ENCODE measurements at places on chromosomes 6 and 20.

GRCh38 chr6:34151321-34152041, 5.6 kb upstream of the GRM4 start:
- no peak for DNase-seq

- no peak for DNase-seq
Observed at GRCh38 chr20:37498066-37498665, 22.9 kb upstream of the NNAT start.

DNA sequence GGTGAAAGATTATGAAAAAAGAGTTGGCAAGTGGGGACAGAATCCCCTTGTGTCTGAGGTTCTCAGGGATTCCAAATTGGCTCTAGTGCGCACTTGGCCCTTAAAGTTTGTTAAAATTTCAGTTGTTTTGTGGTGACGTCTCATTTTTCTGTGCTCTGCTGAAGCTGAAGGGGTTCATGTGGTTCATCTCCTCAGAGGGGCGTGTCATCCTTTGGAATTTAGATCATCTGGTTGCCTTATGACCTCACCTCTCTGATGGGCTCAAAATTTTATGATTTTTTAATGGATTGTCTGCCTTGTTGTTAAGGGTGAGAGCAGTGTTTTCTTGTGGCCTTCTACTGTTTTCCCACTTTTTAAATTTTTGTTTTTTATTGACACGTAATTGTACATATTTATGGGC, 20.3 kb downstream of the CYB5R4 start:
- peak; percentile 37 for DNase-seq

- no peak for DNase-seq
Observed at GRCh38 chr6:90151576-90152422, 144.8 kb downstream of the BACH2 start.

GRCh38 chr6:138689849-138690248, 83.7 kb upstream of the CCDC28A start:
- DNase-seq = peak; percentile 30

- DNase-seq = no peak
Observed at GRCh38 chr6:144417681-144418080, 132.5 kb downstream of the UTRN start.

DNA sequence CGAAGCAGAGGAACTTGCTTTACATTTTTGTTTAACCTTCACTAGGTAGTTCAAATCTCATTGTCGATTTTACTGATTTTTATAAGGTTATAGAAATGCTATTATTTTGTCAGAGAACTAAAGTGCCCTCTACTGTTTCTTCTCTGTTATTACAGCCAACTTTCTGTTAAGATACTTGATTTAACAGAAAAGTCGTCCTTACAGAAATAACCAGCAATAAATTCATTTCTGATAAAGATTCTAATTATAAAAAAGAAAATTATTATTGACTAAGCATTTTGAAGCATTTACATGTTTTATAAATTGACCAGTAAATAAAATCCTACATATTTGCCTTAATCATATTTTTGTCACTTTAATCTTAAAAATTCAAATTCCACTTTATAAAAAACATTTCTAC, 60.8 kb downstream of the OGFRL1 start:
- peak; percentile 57 for DNase-seq

- DNase-seq = peak; percentile 70
Observed at GRCh38 chr20:17614176-17614811, 44.4 kb downstream of the DSTN start.

DNA sequence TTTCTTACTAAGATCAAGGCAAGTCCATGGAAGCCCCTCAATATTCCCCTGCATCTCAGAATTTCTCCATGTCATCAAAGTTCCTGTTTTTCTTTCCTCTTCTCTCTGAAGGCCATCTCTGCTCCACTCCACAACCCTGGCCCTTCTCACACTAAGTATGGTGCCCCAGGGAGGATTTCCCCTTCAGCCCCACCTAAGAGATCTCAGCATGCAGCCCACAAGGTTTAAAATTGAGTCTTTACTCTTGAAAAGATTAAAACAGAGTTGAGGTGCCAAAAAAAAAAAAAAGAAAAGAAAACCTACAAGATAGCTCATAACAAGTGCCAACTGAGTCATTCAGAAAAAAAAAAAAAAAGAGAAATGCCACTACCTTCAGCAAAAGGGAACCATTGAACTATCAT, 36.5 kb upstream of the TNFAIP3 start:
- DNase-seq = no peak

DNA sequence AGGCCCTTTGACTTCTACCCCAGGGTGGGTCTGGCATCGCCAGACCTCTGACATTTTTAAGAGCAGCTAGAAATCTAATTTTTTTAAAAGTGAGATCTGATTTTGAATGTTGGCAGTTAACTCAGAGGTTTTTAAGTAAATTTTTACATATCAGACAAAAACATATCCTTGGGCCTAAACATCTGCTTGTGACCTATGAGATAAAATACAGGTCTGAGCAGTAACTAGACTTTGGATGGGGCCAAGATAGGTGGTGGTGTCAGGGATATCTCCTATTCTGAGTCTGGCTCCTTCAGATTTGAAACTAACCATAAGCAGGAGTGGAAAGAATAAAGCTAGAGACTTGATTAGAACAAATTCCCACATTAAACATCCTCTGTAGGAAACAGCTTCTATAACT, 17.6 kb downstream of the RALY start:
- DNase-seq = no peak

- no peak for DNase-seq
Observed at GRCh38 chr6:79066330-79066729, 11.7 kb downstream of the PHIP start.

DNA sequence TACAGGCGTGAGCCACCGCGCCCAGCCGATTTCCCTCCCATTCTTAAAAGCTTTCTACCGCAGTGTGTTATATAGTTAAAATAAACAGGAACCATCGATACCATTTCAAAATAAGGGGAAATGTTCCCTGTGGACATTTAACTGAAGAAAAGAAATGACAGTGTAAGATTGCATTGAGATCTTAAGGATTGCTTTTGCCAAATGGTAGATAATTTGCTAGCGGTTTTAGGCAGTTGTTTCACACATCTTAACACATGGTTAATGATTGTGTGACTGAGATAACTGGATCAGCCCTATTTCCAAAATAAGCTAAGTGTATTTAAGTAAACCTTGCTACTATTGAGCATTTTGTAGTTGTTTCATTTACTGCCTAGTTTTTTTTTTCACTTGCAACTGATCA, 15.6 kb downstream of the STX16 start:
- no peak for DNase-seq

- DNase-seq = peak; percentile 71
Observed at GRCh38 chr6:35449287-35449881, 2.8 kb upstream of the FANCE start.

DNA sequence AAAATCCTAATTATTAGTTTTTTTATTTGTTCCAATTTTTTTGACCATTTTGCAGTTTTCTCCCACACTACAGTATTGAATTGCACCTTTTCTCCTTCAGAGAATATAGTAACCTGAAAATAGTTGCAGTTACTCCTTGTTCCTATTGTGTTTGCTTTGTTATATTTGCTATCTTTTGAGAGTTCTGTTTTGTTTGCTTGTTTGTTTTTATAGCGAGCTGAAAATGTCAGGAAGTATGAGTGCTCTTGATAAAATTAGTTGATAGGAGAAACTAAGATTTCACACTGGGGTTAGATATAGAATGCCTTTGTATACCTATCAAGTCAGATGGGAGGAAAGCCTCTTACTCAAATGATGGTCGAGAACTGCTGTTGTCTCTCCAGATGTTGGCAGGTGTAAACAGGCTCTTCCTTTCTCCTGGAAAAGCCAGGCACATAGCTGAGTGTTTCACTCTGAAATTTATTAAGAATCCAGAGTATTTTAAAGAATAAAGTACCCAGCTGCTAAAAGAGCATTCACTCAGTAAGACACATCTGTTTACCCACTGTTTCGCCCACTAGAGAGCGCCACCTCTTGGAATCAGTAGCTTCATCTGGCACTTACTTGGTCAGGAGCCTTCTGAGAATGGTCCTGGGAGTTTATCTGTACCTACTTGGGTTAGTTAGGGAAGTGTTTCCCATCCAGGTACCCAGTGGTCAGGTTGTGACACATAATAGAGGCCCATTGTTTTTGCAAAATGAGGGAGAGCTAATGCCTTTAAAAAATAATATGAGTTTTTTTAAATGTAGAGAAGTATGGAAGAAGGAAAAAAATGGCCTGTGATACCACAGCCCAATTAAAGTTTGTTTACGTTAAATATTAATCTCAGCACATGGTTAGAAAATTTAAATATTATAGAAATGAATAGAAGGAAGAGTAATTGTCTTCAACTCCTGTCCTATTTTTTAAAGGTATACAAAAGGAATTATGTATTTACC, 11.2 kb downstream of the NT5DC1 start:
- peak; percentile 40 for DNase-seq

DNA sequence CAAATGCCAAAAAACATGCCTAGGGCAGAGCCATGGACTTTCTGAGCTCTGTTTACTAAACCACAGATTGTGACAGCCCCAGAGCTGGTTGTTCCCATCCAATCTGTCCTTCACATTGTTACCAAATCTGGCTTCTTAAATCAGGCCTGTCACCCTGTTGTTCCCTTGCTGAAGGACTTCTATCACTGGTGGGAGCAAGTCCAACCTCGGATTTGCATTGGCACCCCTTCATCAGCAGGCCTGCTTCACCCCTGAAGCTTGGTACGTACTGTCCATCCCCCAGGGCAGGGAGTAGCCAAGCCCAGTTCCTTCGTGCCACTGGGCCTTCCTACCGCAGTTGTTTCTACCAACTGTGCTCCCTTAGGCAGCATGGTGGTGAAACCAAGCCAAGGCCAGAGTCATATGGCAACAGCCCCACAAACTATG, 357.3 kb upstream of the JARID2 start:
- no peak for DNase-seq

GRCh38 chr6:11785415-11785773, 6.8 kb upstream of the ADTRP start:
- DNase-seq = no peak

DNA sequence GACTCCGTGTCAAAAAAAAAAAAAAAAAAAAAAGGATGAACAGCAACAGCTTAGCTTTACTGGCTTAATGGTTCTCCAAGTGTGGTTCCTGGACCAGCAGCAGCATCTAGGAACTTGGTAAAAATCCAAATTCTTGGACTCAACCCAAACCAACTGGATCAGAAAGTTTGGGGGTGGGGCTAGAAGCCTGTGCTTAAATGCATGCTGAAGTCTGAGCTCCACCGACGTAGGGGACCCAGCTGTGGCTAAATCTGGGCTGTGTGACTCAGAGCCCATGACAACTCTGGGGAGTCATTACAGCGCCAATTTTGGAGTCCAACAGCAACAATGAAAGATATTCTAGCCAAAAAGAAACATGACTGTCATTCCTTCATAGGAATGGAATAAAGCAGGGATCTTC, 13.6 kb upstream of the CHD6 start:
- peak; percentile 97 for DNase-seq

GRCh38 chr6:26033941-26034354, 53.3 kb upstream of the HFE start:
- no peak for DNase-seq
